ENCODE measurements at places on chromosomes 12 and 14.

- DNase-seq, result no peak
Observed at GRCh38 chr12:82648259-82648909, 38.3 kb upstream of the TMTC2 start.

GRCh38 chr12:113133666-113134065, 1.9 kb downstream of the RASAL1 start:
- DNase-seq, result no peak

DNA sequence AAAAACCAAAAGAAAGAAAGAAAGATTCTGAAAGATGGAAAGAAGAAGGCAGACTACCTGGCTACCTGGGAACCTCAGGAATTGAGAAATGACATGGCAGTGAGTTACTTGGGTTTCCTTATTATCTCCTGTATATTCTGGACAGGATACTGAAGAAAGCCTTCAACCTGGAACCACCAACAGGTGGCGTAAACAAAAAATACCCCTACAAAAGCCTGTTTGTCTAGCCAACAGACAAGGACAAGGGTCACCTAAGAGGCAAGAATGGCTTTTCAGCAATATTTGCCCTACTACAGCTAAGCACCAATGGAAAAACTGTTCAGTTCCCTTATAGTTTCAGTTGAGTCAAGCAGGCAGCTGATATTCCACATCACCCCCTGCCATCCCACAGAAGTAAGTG, 274.9 kb downstream of the GPHN start:
- DNase-seq, result peak; percentile 9

- no peak for DNase-seq
Observed at GRCh38 chr14:53389202-53389601, 236.1 kb upstream of the DDHD1 start.

DNA sequence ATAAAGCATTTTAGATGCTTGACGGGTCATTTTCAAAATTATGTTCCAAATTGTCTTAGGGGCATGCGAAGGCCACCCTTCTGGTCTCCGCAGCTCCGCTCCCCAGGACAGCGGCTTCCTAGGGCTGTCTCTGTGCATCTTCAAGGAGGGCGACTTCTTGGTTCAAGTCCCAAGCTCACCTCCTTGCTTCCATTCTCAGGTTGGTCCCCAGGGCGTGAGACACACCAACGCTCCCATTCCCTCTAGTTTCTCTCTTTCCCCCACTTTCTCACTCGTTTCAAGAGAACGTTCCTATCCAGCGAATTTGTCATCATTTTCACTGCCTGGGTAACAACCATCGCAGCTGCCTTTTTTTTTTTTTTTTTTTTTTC, 109.4 kb upstream of the CCND2 start:
- DNase-seq, result no peak
